ENCODE measurements at places on chromosomes 16 and 17. TPM values are rescaled to one million over a fixed set of nuclear protein-coding genes. Genes with fewer than 3 reads are reported as not detected.

The ABCC11 gene
- total RNA-seq = not detected

The CDH13 gene
- 68.9 TPM for total RNA-seq

The BCAR1 gene
- total RNA-seq = 78.3 TPM

The ABCA3 gene
- total RNA-seq = 30.3 TPM

The NOD2 gene
- total RNA-seq = 1.0 TPM

DNA sequence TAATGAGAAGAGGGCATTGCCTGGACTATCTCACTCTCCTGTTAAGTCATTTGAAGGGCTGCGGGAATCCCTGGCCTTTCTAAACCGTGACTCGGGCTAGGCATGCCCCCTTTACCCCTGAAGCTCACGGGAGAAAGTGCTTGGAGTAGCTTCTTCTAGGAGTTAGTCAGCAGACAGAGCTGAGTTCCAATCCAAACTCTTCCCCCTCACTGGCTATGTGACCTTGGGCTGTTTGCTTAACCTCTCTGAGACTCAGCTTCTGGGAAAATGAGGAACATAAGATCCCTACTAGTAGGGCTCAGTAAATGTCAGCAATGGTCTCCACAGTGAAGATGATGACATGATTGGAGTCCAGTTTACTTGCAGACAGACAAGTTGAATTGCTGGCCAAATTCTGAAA, 5.7 kb upstream of the B9D1 start:
- DNase-seq = no peak

DNA sequence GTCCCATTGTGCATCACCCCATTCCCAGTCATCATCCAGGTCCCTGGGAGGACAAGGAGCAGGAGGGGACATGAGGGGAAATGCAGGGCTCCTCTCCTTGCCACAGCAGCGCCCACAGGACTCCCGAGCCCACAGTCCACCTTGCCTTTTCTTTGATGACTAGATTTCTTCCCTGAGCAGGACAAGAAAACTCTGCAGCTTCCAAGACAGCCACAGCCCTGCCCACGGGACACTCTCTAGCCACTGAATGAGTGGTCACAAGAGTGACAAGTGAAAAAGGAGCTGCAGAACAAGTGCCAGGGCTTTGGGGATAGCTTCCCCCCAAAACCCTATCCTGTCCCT, 4.7 kb downstream of the NEURL4 start:
- no peak for DNase-seq

DNA sequence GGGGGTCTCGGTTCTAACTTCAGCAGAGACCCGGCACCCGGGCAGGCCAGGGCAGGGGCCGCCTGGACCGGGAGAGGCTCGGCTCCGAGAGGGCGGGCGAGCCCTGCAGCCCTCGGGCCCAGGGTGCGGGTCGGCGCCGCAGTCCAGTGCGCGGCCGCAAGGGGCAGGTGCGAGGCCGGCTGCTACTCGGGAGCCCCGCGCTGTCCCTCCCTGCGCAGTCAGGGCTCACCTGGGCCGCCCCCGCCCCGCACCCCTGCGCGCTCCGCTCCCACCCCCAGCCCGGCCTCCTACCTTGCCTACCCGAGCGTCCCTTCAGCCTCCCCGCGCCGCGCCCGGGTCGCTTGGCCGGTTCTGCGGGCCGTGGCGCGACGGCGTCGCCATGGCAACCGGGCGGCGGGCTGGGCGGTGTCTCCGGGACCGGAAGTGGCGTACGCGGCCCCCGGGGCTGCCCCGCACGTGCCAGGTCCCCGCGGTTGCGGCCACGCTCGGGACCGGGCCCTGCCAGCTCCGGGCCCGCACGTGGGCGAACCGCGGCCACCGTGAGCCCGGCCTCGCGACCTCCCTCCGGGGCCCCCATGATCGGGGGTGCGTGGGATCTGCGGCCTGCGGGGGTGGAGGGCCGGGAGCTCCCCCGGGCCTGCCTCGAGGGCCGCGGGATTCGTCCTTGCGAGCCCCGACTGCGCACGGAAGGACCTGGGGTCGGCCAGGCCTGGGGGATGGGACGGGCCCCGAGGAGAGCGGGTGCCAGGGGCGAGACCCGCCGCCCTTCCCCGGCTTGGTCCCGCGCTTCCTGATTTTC, at the start of gene CYB561:
Gene CYB561, minus strand, starts transcription at position 353 of the 799 bp plus-strand sequence. CDS start 8,759 bp downstream, outside the sequence.
- no peak for DNase-seq

DNA sequence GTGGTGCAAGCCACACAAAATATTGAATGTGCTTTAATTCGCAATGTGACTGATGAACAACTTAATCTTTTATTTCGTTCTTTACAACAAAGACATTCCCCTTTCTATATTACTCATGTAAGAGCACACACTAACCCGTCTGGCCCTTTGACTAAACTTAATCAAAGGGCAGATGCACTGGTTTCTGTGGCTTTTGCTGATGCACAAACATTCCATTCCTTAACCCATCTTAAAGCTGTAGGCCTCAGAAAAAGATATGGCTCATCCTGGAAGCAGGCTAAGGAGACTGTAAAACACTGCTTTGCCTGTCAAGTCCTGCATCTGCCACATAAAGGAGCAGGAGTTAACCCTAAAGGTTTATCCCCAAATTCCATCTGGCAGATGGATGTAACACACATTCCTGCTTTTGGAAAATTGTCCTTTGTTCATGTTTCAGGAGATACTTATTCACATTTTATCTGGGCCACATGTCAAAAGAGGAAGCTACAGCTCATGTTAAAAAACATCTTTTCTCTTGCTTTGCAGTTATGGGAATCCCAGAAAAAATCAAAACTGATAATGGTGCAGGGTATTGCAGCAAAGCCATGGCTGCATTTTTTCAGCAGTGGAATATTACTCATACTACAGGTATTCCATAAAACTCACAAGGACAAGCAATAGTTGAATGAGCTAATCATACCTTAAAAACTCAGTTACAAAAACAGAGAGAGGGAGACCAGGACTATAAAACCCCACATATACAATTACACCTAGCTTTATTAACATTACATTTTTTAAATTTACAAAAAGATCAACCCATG, 137.2 kb downstream of the AHSP start:
- DNase-seq = no peak

DNA sequence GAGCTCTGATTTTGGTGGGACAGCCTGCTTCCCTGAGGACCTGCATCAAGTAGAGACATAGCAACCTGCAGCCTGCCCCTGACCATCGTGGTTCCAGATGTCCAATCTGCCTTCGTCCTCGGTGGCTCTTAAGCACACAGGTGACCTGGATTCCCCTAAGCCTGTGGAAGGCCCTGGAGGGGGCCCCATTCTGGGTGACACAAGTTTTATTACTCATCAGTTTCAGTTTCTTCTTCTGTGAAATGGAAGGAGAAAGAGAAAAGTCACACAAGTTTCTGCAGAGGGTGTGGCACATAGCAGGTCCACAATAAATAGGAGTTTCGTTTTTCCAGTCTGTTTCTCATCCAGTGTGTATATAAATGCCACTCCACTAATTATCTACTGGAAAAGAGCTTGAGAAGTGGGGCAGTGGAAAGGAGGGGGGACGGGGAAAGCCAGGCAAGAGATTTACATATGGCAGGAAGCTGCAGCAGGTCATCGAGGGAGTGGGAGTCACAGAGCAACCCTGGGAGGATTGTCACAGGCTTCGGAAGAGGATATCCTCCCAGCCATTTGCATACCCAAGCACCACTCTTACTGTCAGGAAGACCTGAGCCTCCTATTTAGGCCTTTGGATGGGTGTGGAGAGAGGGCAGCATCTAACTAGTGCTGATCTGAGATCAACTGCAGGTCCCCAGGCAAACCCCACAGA, 10.0 kb upstream of the NOS2 start:
- DNase-seq = no peak

DNA sequence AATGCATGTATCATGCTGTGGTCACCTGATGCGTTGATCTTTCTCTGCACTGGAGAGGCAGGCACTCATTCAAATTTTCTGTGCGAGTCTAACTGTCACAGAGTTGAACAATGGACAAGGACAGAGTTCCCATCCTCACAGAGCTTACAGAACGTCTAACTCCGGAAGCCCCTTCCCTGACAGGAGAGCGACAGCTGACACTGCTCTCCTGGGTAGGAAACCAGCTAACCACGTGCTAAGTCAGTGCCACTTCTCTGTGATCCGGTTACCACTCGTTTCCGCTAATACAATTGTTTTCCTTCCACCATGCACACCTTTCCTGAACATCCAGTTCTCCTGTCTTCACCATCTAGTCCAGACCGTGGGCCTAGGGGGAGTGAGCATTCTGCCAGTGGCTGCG, 11.3 kb downstream of the KLHDC4 start:
- peak; percentile 56 for DNase-seq

GRCh38 chr16:75506574-75506973, 11.3 kb upstream of the CHST6 start:
- no peak for DNase-seq

GRCh38 chr17:77405867-77406732, 265.3 kb downstream of the SEC14L1 start:
- DNase-seq = no peak

- no peak for DNase-seq
Measured at GRCh38 chr16:50298591-50299507, 32.5 kb downstream of the ADCY7 start.

DNA sequence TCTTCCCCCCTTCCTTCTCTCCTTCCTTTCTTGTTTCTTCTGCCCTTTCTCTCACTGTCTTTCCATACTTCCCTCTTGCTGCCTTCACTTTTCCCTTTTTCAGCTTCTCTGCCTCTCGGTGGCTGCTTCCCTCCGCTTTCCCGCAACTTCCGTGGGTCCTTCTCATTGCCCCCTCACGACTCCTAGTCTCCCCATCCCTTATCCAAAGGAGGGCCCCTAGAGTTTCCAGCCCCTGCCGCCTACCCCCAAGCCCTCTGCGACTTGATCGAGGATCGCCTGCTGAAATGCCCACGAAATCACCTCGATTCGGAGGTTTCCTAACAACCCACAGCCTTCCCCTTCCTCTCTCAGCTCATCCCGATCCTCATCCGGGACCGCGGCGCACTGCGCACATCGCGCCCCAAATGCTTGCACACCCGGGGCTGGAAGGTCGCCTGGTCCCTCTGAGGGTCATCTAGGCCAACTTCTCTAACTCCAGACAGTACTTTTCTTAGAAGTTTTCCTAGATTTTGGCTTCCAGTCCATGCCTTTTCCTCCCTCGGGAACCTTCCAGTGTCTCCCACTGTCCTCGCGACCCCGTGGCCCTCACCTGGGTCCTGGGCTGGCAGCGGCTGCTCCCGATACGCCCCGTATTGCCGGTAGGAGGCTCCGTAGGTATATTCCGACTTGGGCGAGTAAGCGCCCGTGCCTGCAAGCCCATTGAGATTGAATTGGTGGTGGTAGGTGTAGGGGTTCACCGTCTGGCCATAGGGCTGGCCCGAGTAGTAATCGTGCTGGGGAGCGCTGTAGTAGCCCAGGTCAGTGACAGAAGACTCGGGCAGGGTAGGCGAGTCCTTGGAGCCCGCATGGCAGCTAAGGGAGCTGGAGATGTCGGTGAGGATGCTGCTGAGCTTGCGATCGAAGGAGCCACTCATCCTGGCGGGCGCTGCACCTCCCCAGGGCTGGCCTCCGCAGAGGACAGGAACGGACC, 654 bp downstream of the DLX3 start:
- DNase-seq = no peak

DNA sequence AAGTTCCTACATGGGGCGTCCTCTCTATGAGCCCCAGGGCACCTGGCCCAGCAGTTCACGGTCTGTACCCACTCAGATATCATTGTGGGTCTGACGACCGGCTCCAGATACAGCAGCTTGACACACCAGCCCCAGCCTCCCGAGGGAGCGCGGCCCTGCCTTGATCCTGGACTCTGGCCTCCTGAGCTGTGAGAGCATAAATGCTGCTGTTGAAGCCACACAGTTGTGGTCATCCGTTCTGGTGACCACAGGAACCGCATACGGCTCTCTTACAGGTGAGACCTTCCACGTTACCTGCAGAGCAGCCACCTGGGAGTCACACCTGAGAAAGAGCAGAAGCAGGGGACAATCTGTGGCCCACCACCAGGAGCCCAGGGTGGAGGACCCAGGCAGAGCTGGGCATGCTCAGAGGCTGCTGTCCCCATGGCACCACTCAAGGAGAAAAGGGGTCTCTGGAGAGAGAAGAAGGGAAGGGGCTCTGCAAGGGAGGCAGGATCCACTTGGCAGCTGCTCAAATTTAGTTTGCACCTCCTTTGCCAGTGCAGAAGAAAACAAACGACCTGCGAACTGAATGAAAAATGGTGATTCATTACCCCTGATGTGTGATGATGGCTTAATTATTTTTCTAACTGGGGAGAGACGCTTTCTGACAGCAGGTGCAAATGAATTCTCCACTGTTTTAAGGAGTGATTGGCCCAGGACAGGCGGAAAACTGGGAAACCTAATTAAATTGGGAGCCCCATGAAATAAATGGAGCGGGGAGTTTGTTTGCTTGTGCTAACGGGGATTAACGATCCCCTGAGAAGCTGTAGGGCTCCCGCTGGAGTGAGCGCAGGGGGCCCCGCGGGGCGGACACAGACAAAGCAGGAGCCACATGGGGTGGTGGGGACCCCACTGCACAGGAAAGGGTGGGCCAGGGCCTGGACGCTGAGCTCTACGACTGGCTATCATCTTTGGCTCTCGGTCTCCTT, 208.9 kb downstream of the RBFOX3 start:
- no peak for DNase-seq

DNA sequence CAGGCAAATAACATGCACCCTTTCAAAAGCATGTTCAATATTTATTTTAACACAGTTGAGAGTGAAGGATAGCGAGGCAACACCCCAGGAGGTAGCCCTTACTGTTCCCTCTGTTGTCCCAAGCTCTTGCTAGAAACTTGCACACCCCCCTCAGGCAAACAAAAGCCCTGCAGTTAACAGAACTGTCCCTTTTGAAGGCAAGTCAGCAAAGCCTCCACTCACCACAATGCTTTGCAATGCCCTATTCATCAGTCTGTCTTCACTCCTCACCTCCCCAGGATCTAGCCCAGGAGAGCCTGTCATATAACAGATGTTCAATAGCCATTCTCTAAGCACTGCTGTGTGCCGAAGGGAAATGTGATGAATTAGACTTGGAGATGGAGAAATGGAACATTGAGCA, 3.5 kb upstream of the CNEP1R1 start:
- DNase-seq = no peak

DNA sequence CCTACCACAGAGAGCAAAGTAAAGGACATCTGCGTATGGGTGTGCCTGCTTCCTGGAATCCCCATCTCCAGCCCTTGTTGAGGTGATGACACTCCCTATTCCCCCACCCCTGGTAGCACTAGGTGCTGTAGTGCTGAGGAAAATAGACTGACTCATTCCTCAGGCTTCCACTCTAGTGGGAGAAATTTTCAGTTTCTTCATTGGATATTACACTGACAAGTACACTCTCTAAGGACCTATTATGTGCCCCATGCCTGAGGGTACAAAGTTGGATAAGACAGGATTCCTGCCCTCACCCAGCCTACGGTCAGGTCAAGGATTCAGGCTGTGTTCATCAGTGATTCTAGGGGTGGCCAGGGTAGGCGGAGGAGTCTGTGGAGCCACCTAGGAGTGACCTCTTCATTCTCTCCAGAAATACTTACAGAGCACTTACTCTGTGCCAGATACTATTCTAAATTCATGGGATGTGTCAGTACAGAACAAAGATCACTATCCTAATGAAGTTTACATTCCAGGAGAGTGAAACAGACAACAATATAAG, 4.5 kb upstream of the ZC3H7A start:
- DNase-seq = no peak

DNA sequence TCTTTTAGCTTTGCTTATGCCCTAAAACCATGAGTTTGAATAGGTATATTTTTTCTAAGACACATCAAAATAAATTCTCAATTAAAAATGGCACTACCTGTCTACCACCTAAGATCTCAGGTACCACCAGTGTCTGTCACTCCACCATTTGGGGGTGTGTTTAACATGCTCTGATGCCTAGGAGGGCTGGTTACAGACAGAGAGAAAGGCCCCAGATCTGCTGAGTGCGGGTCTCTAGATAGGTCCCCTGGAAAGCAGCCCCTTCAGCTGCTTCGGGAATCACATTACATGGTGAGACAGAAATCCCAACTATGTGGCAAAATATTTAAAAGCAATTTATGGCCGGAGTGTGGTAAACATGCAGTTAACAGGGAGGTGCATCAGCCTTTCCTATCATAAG, 653 bp upstream of the VAC14 start:
- DNase-seq = no peak
